ENCODE measurements at places on chromosomes 7 and 10.

DNA sequence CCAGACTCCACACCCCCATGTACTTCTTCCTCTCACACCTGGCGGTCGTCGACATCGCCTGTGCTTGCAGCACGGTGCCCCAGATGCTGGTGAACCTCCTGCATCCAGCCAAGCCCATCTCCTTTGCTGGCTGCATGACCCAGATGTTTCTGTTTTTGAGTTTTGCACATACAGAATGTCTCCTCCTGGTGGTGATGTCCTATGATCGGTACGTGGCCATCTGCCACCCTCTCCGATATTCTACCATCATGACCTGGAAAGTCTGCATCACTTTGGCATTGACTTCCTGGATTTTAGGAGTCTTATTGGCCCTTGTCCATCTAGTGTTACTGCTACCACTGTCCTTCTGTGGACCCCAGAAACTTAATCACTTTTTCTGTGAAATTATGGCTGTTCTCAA lies 4.8 kb downstream of the OR2A25 start:
- DNase-seq = no peak

DNA sequence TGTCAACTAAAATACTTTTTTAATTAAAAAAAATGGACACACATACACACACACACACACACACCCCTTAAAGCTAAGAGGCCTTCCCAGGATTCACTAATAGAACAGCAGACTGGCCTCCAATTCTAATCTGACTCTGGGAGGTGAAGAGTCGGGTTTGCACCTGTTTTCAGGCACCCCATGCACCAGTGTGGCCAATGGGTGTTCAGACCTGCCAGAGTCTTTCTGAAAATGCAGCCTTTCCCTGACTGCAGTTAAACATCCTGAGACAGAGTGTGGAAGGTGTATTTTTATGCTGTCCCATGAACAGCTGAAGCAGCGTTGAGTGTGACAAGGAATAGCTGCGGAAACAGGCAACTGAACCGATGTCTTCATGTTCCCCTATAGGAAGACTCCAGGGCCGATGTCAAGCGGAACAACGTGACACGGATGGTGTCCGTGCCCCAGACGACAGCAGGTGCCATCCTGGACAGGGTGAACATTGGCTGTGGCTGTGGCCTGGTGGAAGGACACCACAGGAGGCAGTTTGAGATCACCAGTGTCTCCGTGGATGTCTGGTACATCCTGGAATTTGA lies 74.6 kb upstream of the LYZL2 start:
- DNase-seq = no peak

DNA sequence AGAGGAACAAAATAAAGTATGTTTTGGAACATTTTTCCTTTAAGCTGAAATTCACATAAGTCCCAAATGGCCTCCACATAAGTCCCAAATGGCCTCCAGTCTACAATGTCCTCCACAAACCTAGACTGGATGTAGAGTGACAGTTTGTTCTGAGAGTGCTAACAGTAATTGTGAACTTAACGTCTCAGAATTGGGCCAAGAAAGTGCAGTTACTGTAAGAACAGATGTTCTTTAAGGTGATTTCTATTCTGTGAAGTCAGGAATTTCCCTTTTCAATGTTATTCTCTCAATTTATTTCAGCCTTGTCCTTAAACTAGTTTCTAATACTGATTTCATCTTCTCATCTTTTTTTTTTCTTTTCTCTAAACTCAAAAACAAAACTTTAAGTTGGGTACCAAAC lies 188.7 kb upstream of the SEMA3E start:
- DNase-seq = no peak

- no peak for DNase-seq
Observed at GRCh38 chr7:66152371-66153191, 37.9 kb downstream of the CRCP start.

DNA sequence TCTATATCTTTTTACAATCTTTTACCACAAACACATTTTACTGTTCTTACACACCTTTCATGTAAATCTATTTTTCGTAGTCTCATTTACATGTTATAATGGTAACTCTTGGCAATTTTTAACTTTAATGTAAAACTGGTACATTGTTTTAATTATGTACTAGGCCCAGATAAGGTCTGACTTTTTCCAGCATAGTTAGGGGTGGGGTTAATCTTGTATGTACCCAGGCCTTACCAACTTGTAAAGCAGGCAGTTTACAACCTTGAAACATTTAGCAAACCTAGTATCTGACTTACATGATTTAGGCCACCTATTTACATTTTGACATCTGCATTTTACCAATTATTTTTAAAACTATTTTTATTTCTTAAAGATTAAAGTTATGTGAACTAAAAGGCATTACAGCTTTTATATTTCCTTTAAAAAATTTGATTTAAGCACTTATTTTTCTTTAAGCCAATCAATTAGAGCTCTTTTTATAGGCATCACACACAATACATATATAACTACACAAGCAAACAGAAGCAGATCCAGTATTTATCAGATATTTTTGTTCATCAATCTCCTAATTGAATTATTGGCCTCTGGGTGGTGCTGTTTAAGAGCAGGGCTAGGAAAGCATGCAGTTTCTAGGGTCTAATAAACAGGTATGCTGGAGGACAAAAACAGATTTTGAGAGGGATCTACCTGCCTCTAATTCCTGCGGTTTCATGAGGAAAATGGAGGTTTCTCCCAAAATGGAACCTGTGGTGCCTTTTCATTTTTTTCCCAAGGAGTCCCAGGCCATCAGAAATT lies 19.7 kb upstream of the CROT start:
- DNase-seq = no peak

All from NCI-H2171 (cell line).